ENCODE measurements at places on chromosomes 7 and 10. TPM values are rescaled to one million over a fixed set of nuclear protein-coding genes. Genes with fewer than 3 reads are reported as not detected.

CAMK1D gene
- total RNA-seq, result 21.4 TPM

CYP26C1 gene
- total RNA-seq, result not detected

SOSTDC1 gene
- total RNA-seq, result 23.2 TPM

SMKR1 gene
- total RNA-seq, result not detected

HMX3 gene
- total RNA-seq, result 1.2 TPM

- no peaks in the 10 kb centered on the region for H3K27me3 ChIP-seq
- H3K4me3 ChIP-seq, result no peak overlapping the region
- peak overlapping the region; percentile 88 for H3K27ac ChIP-seq
- H3K4me1 ChIP-seq, result peaks cover 86% of the 10 kb centered on the region
- no peak for DNase-seq
- no peaks in the 10 kb centered on the region for H3K36me3 ChIP-seq
Observed at GRCh38 chr10:132461103-132461682, 64.2 kb downstream of the PWWP2B start.

- H3K27me3 ChIP-seq, result no peaks in the 10 kb centered on the region
- peaks cover 31% of the 10 kb centered on the region for H3K36me3 ChIP-seq
- no peak overlapping the region for H3K27ac ChIP-seq
- no peak for DNase-seq
Observed at GRCh38 chr7:148732862-148733261, 34.2 kb downstream of the CUL1 start.

GRCh38 chr7:38168890-38169570, 9.0 kb upstream of the STARD3NL start:
- no peak overlapping the region for H3K27ac ChIP-seq
- no peaks in the 10 kb centered on the region for H3K27me3 ChIP-seq
- no peak overlapping the region for H3K4me3 ChIP-seq
- no peaks in the 10 kb centered on the region for H3K36me3 ChIP-seq
- no peaks in the 10 kb centered on the region for H3K4me1 ChIP-seq

DNA sequence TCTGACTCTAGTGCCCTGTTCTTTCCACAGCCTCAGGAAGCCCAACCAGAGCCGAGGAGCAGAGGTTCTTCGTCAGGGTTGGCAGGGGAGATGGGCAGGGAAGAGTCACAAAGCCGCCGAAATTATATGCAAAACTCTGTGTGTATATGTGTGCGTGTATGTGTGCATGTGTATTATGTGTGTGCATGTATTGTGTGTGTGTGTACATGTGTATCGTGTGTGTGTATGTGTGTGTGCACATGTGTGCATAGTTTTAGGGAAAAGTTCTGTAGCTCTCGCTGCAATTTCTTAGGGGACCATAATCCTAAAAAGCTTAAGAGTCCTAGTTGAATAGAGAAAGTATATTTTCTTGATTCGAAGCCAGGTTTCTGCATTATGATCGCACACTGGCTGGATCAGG, 17.0 kb downstream of the DNAJB12 start:
- no peak for DNase-seq
- H3K27me3 ChIP-seq, result no peaks in the 10 kb centered on the region

- H3K27me3 ChIP-seq, result no peaks in the 10 kb centered on the region
- no peaks in the 10 kb centered on the region for H3K36me3 ChIP-seq
- no peak for DNase-seq
- H3K27ac ChIP-seq, result no peak overlapping the region
- H3K4me1 ChIP-seq, result no peaks in the 10 kb centered on the region
Observed at GRCh38 chr10:116417821-116418220, 9.8 kb upstream of the PNLIPRP3 start.

GRCh38 chr7:135791543-135792362, 43.1 kb upstream of the FAM180A start:
- no peak overlapping the region for H3K4me3 ChIP-seq
- DNase-seq, result no peak
- H3K27ac ChIP-seq, result no peak overlapping the region
- H3K4me1 ChIP-seq, result peaks cover 7% of the 10 kb centered on the region

- H3K27ac ChIP-seq, result no peak overlapping the region
- no peak for DNase-seq
- no peak overlapping the region for H3K4me3 ChIP-seq
- H3K27me3 ChIP-seq, result no peaks in the 10 kb centered on the region
- H3K36me3 ChIP-seq, result no peaks in the 10 kb centered on the region
- no peaks in the 10 kb centered on the region for H3K4me1 ChIP-seq
Observed at GRCh38 chr10:178208-178607, 43.0 kb downstream of the ZMYND11 start.

Measured in transverse colon (tissue), 4 donors.